ENCODE measurements at places on chromosomes 7 and 10.

DNA sequence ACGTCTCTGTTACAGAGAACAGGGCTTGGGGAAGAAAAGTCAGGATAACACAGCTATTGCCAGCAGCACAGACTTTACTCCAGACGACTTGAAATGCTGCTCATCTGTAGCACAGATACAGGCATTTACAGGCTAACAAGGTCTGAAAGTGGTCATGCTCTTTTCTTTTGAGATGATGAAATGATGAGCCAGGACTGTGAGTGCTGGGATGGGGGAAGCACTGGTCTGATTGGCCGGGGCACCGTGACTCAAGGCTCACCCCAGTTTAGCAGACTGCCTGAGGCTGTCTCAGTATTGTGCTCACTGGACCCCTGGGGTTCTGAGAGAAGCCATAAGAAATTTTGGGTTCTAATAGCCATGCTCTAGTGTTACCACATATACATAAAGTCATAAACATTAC is 12.4 kb downstream of the SMKR1 start:
- DNase-seq, result no peak

DNA sequence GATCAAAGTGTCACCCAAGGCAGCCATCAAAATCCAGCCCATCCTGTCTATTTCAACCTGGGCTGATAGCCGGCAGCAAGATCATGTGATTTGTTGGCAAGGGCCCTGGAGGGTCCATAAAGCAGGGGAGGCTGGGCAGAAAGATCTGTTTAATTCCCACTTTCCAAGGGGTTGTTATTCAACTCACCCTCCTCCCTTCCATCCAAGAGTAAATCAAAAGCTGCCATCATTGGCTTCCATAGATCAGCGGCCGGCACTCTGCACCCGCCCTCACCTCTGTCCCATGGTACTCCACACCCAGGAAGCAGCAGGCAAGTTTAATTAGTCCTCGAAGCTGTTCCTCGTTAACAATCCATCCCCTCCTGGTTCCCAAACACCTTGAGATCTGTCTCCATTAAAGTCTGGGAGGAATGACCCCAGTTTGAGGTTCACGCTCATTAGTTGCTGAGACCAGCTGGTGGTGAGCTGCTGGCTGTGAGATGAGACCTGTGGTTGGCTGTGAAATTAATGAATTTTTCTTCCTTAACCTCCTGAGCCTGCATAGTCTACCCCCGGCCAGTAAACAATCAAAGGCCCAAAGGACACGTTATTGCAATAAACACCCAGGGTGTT is 120.6 kb upstream of the CHST15 start:
- DNase-seq, result no peak

GRCh38 chr10:58642283-58642682 is 129.6 kb downstream of the BICC1 start:
- DNase-seq, result no peak

DNA sequence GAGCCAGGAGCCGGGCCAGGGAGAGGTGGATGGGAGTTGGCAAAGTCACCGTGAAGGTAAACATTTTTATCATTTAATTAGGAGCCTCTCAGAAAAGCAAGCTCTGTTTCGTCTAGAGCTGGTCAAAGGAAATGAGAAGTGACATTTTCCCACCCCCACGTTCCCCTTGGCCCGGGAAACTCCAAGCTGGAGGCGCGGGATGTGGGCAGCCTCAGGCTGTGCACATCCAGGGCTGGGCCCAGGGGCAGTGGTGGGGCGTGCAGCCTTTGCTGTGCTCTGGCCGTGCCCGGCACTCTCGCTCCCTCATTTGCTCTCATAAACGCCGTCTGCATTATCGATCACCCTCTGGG is 135.6 kb upstream of the RET start:
- DNase-seq, result no peak

DNA sequence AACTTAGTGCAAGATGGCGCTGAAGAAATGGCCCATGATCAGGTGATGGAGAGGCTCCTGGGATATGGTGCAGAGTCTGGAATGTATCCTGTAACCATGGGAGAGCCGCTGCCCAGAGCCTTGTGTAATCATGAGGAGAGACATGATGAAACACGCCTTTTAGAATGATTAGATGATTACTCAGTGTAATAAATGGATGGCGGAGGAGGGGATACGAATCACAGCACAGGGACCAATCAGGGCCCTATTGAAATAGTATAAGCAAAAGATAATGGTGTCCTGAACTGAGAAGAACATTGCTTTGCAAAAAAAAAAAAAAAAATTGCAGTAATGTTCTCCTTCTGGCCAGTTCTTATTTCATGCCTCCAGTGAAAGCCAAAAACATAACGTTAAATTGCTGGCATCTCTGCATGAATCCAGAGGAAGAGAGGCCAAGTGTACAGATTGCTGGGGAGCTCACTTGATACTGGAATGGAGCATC is 668.5 kb upstream of the AUTS2 start:
- no peak for DNase-seq

DNA sequence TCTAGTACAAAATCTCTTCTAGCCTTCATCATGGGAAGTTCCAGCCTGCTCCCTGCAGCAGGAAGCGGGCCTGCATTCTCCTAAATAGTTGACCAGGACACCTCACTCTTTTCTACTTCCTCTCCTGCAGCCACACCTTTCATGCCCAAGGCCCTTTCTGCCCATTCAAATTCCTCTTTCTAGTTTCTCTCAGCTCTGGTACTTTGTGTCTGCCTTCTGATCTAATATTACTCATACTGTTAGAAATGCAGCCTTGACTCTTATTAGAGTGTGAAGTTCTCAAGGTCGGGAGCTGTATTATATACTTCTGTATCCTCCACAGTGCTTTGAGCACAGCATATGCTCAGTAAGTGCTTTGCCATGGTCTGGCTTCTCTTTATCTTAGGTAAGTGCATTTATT is 103.1 kb downstream of the PRKCQ start:
- DNase-seq, result no peak

- no peak for DNase-seq
These were observed at the start of gene ASB13 for GRCh38 chr10:5666008-5666840. ASB13 (minus strand) TSS chr10:5666595; CDS start chr10:5666551, 44 bp downstream.

DNA sequence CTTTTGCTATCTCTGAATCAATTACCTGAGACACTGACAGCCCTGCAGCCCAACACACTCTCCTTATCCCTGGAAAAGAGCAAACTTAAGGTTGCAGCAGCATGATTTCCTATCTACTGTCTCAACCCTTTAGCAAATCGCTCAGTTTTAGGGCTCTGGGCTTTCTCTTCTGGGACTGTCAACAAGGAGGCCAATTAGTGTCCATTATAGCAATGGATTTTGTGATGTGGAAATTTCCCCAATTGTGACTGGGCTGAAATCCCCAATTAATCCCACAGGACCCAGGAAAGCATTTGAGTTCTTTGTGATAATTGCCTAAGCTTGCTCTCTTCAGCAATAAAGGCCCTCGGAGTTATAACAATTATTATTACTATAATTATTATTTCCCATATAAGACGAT is 197.0 kb downstream of the ZNF438 start:
- DNase-seq, result no peak

GRCh38 chr7:128408709-128409595 is 830 bp downstream of the IMPDH1 start:
- no peak for DNase-seq

DNA sequence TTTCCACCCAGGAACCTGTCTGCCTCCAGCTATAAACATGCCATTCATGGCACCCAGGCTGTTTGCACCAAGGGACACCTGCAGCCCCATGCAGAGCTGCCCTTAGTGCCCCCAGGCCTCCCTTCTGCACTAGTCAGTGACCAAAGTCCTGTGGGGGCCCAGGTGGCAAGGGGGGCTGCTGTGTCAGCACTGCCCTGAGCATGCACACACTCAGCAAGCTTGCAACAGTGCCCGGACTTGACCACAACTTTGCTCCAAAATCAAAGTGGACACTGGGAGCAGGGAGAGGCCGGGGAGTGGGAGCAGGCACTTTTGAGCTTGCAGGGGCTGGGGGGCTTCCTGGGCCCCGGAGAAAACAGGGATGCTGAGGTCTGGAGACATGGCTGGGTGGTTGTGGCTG is 192.9 kb upstream of the MBL2 start:
- no peak for DNase-seq

- DNase-seq, result no peak
These were observed 248.3 kb downstream of the PHF14 start for GRCh38 chr7:11221984-11222383.

DNA sequence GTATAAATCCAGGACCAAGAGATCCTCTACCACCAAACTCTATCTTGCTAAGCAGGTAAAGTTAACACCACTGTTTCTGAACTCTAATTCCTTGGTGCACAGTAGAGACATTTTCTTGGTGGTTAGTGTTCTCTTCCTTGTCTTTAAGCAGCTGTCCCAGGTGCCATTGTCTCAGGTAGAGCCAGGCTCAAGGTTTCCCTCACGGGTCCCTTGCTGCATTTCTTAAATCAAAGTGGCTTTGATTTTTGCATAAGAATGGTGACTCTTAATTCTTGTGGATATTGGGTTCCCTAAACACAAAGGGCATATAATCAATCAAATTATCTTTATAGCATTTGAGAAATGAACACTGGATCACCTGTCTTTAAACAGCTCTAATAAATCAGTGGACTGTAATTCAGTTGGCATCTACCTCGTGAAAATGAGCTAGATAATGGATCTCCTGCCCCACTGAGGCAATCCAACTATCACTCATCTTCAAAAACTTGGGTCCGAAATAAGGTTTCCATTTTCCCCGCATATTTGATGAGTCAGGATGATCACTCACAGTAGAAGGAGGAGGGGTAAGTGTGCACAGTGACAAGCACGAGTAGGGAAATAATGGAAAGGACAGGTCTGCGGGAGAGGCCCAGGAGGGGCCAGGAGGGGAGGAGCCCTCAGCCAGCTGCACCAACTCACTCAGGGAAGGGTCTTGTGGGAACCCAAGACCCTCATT is 2.4 kb downstream of the ABCC2 start:
- DNase-seq, result no peak

GRCh38 chr7:18459484-18460245 is 35.9 kb upstream of the HDAC9 start:
- DNase-seq, result no peak

DNA sequence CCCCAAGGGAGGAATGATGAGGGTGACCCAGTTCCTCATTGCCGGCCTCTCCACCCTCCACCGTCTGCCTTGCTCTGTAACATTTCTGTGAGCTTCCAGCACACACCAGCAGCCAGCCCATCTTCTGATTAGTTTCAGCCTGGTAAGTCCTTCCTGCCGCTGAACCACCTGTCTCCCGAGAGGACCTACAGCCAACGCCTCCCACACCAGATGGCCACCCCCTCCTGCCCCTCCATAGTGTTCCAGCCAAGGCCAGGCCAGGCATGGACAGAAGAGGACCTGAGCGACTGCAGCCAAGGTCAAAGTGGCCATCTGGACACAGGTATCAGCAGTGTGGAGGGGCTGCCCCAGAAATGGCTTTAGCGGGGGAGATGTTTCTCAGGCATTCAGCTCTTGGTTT is 170.7 kb upstream of the CTBP2 start:
- DNase-seq, result no peak

DNA sequence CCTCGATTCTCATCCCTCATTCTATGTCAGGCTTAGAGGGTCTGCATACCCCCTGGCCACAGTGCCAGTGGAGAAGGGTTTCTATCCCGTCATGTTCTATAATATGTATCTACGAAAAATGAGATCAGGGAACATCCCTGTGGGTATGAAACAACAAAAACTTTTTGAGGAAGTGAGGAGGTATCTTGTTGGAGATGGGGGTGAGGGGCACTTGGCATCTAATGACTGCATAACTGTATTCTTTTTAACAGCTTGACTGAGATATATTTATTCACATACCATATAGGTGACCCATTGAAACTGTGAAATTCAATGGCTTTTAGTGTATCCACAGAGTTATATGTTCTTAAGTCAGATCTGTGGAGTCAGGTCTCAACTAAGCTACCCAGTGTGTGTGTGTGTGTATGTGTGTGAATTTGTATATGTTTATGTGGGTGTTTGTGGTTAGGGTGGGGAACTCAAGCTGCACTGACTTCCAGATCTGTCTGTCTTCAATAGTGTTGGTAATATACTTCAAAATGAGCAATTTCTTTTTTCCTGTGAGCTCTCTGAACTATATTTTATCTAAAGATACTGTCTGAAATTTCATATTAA is 528.9 kb downstream of the CNTNAP2 start:
- DNase-seq, result no peak

- no peak for DNase-seq
These were observed 194.5 kb downstream of the EBF3 start for GRCh38 chr10:129769381-129770116.

DNA sequence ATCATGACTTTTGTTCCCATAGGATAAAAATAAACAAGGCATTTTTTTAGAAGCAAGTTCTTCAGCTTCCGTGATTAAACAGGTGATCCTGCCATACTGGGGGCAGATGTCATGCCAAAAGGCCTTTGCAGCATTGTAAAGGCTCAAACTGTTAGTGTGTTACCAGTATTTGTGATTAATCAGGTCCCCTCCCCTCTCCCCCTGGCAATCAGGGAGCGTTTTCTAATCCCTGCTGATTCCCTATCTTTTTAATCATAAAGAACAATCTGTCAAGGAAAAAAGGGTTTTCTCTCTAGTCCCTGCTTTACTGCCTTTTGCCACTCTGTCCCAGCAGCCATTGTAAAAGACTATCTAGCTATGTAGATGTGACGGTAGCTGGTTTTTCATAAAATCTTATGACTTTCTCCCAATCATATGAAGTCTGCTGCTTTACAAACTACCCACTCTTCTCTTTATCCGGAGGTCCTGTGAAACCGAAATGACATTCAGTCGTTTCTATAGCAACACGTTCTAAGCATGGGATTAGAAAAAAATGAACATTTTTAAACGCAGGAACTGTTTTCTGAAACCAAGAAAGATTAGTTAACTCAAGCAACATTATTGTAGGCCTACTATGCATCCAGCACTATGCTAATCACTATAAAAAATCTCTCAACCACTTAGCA is 210.9 kb downstream of the RNLS start:
- no peak for DNase-seq

- no peak for DNase-seq
These were observed 721.9 kb downstream of the TNS3 start for GRCh38 chr7:46859963-46860475.

- DNase-seq, result no peak
These were observed 30.3 kb downstream of the ANKMY2 start for GRCh38 chr7:16615228-16615627.

DNA sequence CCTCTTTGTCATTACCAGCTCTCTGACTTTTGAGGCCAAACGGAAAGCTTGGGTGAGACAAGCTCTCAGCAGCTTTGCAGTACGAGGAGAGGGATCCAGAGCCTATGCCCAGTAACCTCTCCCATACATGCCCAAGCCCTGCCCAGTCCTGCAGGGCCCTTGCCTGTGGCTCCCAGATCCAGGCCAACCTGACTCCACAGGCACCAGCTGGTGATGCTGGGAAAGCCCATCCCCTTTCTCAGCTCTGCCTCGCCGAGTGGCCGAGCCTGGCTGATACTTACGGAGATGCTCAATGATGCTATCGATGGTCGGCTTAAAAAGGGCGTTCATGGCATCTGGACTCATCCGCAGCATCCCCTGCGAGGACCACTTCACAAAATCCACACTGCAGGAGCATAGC is 55.4 kb downstream of the PNLIPRP2 start:
- no peak for DNase-seq

- DNase-seq, result no peak
These were observed 300.9 kb upstream of the C7orf33 start for GRCh38 chr7:148289630-148290029.

DNA sequence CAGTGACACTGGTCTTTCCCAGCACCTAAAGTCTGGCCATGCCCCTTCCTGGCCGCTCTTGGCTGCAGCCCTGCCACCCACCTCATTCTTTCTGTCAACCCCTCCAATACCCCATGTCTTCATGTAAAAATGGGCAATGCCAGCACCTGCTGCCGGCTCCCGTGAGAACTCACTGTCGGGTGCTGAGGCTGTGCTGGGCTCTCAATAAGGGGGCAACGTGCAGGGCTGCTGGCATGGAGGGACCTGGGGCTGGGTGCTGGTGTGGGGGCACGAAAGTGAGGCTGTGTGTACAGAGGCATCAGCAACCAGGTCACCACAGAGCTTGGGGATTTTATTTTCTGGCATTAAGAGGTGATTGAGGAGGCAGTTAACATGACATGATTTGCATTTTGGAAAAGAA is 65.3 kb downstream of the ALOX5 start:
- DNase-seq, result no peak

All from NAMALWA (cell line).